ENCODE measurements at places on chromosomes 7 and 10. TPM values are rescaled to one million over a fixed set of nuclear protein-coding genes. Genes with fewer than 3 reads are reported as not detected.

DNA sequence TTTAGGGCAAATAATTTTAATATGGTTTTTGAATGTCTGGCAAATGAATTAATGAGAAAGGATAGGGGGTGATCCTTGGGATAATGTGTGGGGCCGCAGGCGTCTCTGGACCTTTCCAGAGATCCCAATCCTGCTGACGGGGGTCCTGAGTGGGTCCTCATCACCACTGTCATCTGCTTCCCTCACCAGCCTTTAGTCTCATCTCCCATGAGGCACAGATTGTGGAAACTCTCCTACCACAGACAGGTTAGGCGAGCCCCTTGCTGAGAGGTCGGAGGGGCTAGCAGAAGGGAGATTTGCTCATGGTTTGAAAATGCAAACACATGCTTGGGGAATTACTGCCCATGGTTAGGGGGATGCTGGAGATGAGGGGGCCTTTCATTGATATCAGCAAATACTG is 484.6 kb downstream of the RPS24 start:
- no peak for DNase-seq

Gene KLF14
- not detected for total RNA-seq

Gene RAMP3
- not detected for total RNA-seq

DNA sequence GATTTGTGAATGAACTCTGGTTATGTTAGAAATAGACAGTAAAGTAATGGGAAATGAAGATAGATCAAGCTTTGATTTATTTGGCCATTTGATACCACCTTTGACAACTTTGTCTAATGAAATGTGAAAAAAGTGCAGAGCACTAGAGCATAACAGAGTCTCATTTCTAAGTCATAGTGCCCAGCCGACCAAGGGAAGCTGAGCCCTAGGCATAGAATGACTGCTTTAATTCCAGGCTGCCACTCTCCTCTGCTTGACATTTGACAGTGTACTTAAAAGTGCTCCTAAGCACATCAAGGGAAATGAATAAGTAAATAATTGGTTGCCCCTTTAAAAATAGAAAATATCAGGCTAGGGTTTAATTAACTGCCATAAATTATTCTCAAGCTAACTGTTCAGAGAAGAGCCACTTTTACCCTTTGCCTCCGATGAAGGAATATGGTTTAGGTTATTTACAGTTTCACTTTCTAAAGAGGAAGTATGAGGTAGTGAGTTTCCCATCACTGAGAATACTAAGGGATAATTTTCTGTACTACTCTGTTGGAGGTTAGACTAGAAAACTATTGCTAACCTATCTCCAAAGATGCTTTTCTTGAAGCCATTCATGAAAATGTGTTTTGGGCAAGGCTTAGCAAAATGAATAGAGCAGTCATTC is 591.6 kb downstream of the REEP3 start:
- DNase-seq: no peak

GRCh38 chr7:45623740-45624391 is 49.7 kb downstream of the ADCY1 start:
- DNase-seq: no peak

Gene MRLN
- not detected for total RNA-seq
